ENCODE measurements at places on chromosomes 13 and 19. TPM values are rescaled to one million over a fixed set of nuclear protein-coding genes. Genes with fewer than 3 reads are reported as not detected.
A peak's percentile ranks its signal among the peaks of the same experiment; 100 is the strongest.

GRCh38 chr19:10294368-10294697, 4.6 kb downstream of the ICAM5 start:
- H3K27ac ChIP-seq, result no peak overlapping the region
- peaks cover 45% of the 10 kb centered on the region for H3K4me1 ChIP-seq
- H3K36me3 ChIP-seq, result no peaks in the 10 kb centered on the region
- DNase-seq, result no peak

The NR1H2 gene
- 101 TPM for total RNA-seq

- H3K4me1 ChIP-seq, result no peaks in the 10 kb centered on the region
- H3K36me3 ChIP-seq, result no peaks in the 10 kb centered on the region
- no peak for DNase-seq
- H3K4me3 ChIP-seq, result no peak overlapping the region
These were observed 333.1 kb downstream of the KCNRG start for GRCh38 chr13:50348371-50348770.

The PRKACA gene
- total RNA-seq, result 85.7 TPM

DNA sequence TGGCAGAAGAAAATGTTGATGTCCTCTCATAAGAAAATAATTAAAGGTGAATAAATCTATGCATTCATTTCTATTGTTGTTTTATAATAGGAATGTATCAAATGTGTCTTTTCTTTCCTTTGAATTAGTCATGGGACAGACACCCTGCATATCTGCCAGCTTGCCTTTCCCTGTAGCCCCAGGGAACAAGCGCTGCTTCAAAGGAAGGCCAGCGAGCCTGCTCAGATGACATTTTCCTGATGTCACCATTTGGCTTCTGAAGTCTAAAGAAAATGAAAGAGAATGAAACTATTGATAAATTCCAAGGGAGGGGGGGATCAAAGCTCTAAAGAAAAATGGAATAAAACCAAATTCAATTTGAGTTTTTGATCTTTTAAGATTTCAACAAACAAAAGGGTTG, 574.8 kb downstream of the IRS2 start:
- H3K36me3 ChIP-seq, result no peaks in the 10 kb centered on the region
- no peaks in the 10 kb centered on the region for H3K4me1 ChIP-seq
- no peak for DNase-seq

- H3K4me1 ChIP-seq, result no peaks in the 10 kb centered on the region
- no peak for DNase-seq
- H3K4me3 ChIP-seq, result no peak overlapping the region
- H3K27me3 ChIP-seq, result no peaks in the 10 kb centered on the region
These were observed 78.5 kb upstream of the NBEA start for GRCh38 chr13:34863360-34864135.

The IQCN gene
- 4.9 TPM for total RNA-seq

The RNF225 gene
- total RNA-seq, result 0.55 TPM

GRCh38 chr13:109900320-109900719, 113.9 kb upstream of the IRS2 start:
- no peak overlapping the region for H3K27ac ChIP-seq
- H3K36me3 ChIP-seq, result no peaks in the 10 kb centered on the region
- no peak for DNase-seq

DNA sequence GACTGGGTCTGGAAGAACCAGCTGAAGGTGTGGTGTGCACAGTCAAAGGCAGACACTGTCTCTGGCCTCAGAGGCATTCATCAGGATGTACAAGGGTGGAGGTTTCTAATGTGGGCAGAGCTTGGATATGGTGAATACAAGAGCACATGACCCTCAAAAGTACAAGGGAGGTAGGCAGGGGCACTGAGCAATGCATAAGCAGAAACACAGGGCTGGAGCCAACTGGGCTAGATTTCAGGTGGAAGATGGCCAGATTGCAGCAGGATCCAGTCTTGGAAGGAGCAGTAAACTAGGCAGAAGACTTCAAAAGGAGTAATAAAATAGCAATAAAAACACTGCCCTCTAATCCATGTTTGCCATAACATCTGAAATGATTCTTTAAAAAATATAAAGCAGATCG, 417.1 kb downstream of the OLFM4 start:
- no peak for DNase-seq
- no peaks in the 10 kb centered on the region for H3K27me3 ChIP-seq
- no peak overlapping the region for H3K4me3 ChIP-seq
- no peaks in the 10 kb centered on the region for H3K4me1 ChIP-seq

DNA sequence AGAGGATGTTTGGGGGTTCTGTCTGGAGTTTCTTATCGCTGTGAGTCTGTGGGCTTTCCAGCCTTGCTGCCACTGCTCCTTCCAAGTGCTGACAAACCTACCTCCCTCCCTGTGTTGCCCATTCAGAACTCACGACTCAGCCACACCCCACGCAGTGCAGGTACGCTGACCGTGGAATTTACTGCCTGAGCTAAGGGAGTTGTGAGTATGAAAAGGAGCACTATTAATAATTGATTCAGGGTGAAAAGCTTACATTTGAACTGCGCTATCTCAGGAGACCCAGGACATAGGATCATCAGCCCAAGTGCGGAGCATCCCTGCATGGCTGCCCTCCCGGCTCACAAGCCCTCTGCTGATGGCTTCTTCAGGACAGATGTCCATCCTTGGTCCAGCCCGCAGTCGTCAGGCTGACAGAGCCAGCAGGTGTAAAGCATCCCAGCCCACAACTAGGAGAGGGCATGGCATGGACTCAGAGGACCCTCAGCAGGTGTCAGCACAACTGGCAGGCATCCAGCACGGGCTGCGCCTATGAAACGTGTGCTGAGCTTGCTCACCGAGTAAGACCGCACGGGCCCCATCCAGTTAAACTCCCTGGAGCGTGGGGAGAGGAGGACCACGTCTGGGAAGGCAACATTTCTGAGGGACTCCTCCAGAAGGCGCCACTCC, 244.0 kb downstream of the COL4A1 start:
- no peaks in the 10 kb centered on the region for H3K4me1 ChIP-seq
- no peak overlapping the region for H3K4me3 ChIP-seq
- DNase-seq, result no peak
- no peaks in the 10 kb centered on the region for H3K36me3 ChIP-seq
- no peak overlapping the region for H3K27ac ChIP-seq

- peaks cover 48% of the 10 kb centered on the region for H3K27me3 ChIP-seq
- H3K27ac ChIP-seq, result no peak overlapping the region
- peak; percentile 75 for DNase-seq
- H3K4me1 ChIP-seq, result peaks cover 6% of the 10 kb centered on the region
- H3K4me3 ChIP-seq, result no peak overlapping the region
- H3K36me3 ChIP-seq, result no peaks in the 10 kb centered on the region
These were observed 14.6 kb downstream of the VSIG10L start for GRCh38 chr19:51327066-51328001.

- H3K27me3 ChIP-seq, result no peaks in the 10 kb centered on the region
- no peaks in the 10 kb centered on the region for H3K36me3 ChIP-seq
- no peak overlapping the region for H3K4me3 ChIP-seq
- DNase-seq, result no peak
- H3K27ac ChIP-seq, result no peak overlapping the region
These were observed 154.9 kb upstream of the KL start for GRCh38 chr13:32861304-32861703.

The IL11 gene
- total RNA-seq, result 0.84 TPM

DNA sequence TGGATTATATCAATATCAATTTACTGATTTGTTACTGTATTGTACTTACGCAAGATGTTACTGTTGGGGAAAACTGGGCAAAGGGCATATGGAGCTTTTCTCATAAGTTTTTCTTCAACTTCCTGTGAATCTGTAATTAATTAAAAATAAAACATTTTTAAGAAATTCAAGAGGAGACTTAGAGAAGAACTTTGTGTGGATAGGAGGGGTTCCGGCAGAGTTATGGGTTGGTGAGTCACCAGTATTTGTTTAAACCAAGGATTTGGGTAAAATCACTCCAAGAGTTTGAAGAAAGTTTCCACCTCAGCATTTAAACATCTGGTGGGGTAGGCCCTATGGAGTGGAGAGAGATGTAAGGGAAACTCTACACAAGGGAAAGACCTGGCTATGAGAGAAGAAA, 379.6 kb downstream of the TSHZ3 start:
- H3K4me3 ChIP-seq, result no peak overlapping the region
- no peaks in the 10 kb centered on the region for H3K4me1 ChIP-seq
- no peak for DNase-seq
- no peaks in the 10 kb centered on the region for H3K36me3 ChIP-seq
- no peaks in the 10 kb centered on the region for H3K27me3 ChIP-seq

DNA sequence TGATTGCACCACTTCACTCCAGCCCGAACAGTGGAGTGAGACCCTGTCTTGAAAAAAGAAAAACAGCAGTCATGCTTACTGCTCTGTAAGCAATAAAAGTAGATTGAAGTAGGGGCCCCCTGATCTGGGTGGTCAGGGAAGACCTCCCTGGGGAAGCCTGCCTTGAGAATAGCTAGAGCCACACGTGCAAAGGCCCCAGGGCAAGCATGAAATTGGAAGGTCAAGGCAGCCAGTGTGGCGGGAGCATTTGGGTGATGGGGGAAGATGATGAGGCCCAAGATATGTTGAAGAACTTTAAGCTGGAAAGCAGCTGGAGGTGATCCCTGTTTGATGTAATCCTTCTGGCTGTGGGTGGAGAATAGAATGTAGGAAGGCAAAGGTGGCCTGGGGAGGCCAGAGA, 104.4 kb downstream of the SIPA1L3 start:
- H3K4me3 ChIP-seq, result no peak overlapping the region
- DNase-seq, result no peak
- no peak overlapping the region for H3K27ac ChIP-seq
- H3K36me3 ChIP-seq, result no peaks in the 10 kb centered on the region
- H3K4me1 ChIP-seq, result peaks cover 5% of the 10 kb centered on the region

GRCh38 chr19:55463583-55464031, 944 bp downstream of the C19orf85 start:
- no peak overlapping the region for H3K4me3 ChIP-seq
- H3K4me1 ChIP-seq, result peaks cover 8% of the 10 kb centered on the region
- H3K27ac ChIP-seq, result no peak overlapping the region
- no peaks in the 10 kb centered on the region for H3K27me3 ChIP-seq

DNA sequence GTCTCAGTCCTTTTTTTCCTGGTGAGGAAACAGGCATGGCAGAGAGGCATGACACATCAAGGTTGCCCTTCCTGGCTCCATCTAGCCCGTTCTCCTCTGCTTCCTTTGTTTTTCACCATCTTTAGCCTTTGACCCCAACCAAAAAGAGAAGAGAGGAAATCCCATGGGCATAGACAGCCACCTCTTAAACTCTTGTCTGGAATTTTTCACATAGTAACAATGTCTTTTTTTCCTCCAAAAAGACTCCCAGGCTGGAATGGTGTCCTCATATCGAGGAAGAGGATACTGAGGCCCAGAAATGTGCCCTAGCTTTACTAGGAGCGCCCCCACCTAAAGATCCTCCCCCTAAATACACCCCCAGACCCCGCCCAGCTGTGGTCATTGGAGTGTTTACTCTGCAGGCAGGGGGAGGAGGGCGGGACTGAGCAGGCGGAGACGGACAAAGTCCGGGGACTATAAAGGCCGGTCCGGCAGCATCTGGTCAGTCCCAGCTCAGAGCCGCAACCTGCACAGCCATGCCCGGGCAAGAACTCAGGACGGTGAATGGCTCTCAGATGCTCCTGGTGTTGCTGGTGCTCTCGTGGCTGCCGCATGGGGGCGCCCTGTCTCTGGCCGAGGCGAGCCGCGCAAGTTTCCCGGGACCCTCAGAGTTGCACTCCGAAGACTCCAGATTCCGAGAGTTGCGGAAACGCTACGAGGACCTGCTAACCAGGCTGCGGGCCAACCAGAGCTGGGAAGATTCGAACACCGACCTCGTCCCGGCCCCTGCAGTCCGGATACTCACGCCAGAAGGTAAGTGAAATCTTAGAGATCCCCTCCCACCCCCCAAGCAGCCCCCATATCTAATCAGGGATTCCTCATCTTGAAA, at the start of gene GDF15:
Gene GDF15, plus strand, starts transcription at position 484 of the 868 bp plus-strand sequence. Its CDS starts 32 bp downstream, at position 516.
- H3K4me3 ChIP-seq, result peak within 1 kb of the TSS; percentile 56
- H3K4me1 ChIP-seq, result peaks cover 20% of the 10 kb centered on the region
- H3K27ac ChIP-seq, result peak within 1 kb of the TSS; percentile 68

DNA sequence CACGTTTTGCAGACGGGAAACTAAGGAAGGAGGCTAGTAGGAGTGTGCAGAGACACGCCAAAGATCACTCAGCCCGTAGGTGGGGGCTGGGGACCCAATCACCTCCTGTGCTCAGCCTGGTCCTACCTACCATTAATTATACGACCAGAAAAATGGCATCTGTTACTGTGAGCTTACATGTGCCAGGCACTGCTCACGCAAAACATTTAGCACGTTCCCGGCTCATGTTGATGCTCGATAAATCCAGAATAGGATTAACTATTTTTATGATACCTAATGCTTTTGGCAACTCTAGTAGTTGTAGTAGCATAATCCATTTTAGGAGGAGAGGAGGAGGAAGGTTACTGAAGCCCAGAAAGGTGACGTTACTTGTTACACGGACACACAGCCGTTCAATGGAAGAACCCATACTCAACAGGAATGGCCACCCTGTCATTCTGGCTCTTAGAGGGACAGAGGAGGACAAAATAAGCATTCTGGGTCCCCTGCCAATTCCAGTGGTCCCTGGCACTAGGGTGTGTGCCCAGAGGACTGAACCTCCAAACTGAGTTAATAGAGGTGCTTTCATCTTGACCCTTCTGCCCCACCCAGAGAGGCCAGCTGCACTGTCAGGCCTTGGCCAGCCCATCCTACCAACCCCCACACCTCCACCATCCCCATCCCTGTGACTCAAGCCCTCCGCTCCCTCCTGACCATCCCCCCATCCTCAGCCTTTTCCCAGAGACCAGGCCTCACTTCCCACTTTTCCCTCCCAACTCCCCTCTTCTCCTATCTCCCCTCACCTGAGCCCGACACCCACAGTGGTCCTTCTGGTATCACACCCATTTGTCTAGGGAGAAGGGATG, 5.0 kb upstream of the EML2 start:
- H3K27me3 ChIP-seq, result no peaks in the 10 kb centered on the region
- no peak for DNase-seq
- H3K36me3 ChIP-seq, result no peaks in the 10 kb centered on the region
- no peak overlapping the region for H3K27ac ChIP-seq
- no peak overlapping the region for H3K4me3 ChIP-seq

The B3GNT8 gene
- 31.3 TPM for total RNA-seq

DNA sequence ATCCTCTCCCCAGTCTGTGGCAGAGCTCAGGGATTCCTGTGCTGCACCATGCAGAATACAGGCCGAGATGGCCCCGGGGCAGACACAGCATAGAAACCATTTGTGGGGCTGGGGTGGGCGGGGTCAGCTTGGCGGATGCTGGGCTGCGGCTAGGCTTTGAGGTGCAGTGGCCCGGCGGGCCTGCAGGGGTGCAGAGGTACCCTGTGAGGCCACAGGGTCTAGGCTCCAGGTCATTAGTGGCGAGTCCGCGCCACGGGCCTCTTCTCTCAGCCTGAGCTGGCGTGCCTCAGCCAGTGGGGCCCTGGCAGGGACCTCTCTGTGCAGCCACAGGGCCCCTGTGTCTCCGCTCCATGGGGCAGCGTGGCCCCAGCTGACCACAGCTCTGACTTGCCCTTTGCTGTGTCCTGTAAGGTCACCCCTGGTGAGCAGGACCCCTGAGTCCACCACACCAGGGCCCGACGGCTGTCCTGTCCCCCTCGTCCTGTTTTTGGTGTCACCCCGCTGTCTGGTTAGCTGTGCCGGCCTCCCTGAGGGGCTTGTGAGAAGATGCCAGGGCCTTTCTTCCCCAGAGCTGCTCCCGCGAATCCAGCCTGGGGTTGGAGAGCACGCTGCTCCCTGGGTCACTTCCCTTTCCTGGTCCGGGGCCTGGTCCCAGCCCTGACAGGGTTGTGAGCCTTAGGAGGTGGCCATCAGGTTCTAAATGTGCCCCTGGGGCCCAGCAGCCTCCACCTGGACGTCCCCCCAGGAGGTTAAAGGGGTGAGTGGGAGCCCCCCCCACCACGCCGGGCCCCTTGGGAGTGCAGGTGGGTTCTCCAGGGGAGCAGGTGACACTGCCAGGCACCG, 12.1 kb downstream of the KDM4B start:
- no peak overlapping the region for H3K4me3 ChIP-seq
- no peak for DNase-seq
- no peaks in the 10 kb centered on the region for H3K36me3 ChIP-seq
- peaks cover 35% of the 10 kb centered on the region for H3K4me1 ChIP-seq
- H3K27me3 ChIP-seq, result no peaks in the 10 kb centered on the region

Measured in upper lobe of right lung (tissue), 1 donor.